ENCODE measurements at places on chromosomes 5 and 9. TPM values are rescaled to one million over a fixed set of nuclear protein-coding genes. Genes with fewer than 3 reads are reported as not detected.

Gene BTNL3
- 0.30 TPM for polyA plus RNA-seq

DNA sequence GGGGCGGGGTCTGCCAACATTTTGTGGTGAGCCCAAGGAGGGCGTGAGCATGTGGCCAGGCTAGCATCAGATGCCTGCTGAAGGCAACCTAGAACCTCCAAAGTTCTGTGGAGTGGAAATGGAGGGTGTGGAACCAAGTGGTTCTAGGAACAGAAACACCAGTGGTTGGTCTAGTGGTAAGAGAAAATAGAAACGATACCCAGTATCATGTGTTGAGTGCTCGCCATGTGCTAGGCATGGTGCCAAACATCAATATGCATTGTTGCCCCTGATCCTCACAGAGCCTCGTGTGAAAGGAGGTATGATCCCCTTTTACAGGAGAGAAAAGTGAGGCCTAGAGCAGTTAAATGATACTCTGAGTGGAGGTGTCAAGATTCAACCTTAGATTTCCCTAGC lies 31.5 kb upstream of the MVB12B start:
- DNase-seq: no peak

GRCh38 chr9:92265154-92265553 lies 28.3 kb downstream of the IARS1 start:
- no peak for DNase-seq

GRCh38 chr5:107118184-107119019 lies 552.3 kb downstream of the EFNA5 start:
- no peak for DNase-seq

DNA sequence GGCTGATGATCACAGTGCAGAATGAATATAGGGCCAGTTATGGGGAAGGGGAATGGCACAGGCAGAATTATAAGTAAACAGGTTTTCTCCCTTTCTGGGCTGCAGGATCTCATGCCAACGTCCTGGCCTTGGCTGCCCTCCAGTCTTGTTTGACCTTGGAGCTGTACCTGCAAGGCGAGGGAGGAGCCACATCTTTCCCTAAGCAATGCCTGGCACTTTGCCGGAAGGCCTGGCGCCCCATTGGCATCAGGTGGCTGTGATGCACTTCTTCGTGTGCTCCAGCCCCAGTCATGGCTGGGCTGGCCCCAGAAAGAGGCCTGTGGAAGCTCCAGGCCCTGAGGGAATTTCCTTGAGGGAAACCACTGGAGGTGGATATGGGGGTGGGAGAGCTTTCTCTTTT lies 16.7 kb upstream of the IQGAP2 start:
- DNase-seq: no peak

DNA sequence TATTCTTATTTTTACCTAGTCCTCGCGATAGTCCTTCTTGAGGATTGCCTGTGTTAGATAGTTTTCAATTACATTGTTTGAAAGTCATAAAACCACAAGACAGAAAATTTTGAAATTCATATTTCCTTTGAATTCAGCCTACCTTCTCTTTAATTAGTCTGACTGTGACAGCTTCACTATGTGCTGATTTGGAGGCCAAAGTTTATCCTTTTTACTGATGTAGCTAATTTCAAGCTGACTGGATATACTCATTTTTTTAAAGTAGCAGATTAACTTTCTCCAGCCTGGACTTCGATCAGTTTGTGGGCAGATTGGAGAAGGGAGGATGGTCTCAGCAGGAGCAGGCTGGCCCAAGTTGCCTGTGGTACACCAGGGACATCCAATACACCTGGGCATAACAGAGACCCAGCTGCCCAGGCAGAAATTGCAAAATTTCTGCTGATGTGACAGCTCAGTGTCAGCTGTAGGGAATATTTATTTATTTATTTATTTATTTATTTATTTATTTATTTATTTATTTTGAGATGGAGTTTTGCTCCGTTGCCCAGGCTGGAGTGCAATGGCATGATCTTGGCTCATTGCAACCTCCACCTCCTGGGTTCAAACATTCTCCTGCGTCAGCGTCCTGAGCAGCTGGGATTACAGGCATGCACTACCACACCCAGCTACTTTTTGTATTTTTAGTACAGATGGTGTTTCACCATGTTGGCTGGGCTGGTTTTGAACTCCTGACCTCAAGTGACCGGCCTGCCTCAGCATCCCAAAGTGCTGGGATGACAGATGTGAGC lies 24.2 kb downstream of the AGXT2 start:
- no peak for DNase-seq

Gene PHF2
- 10.2 TPM for polyA plus RNA-seq

DNA sequence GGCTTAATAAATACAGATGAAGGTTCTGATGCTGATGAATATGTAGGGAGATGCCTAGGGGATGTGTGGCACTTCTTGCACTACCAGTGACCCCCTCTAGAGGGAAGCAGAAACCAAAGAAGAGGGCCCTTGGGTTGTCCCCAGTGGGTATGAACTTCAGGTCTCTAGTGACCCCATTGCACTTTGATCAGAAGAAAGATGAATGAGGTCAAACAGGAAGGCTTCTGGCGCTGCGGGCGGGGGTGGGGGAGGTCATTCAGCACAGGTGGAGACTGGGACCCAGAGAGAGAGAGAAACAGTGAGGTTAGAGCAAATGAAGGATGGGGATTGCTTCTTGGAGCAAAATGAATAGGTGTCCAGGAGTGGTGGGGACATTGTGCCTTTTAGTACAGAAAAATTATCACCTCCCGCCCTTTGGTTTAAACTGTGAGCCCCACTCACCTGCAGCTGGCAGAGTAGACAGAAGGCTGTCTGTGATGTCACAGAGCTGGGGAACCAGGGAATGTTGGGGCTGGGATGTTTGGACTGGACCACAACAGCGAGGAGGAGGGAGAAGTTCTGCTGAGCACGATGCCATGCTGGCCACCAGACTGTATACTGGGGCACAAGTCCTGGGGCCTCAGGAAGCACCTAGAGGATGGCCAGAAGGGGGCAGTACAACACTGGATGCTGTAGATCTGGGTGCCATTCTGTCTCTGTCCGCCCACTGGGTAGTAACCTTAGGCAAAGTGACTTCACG lies at the start of gene TEX48:
TSS of gene TEX48 (minus strand) at position 599 of the 739 bp plus-strand sequence. CDS start 10,469 bp downstream, outside the sequence.
- peak; percentile 35 for DNase-seq

DNA sequence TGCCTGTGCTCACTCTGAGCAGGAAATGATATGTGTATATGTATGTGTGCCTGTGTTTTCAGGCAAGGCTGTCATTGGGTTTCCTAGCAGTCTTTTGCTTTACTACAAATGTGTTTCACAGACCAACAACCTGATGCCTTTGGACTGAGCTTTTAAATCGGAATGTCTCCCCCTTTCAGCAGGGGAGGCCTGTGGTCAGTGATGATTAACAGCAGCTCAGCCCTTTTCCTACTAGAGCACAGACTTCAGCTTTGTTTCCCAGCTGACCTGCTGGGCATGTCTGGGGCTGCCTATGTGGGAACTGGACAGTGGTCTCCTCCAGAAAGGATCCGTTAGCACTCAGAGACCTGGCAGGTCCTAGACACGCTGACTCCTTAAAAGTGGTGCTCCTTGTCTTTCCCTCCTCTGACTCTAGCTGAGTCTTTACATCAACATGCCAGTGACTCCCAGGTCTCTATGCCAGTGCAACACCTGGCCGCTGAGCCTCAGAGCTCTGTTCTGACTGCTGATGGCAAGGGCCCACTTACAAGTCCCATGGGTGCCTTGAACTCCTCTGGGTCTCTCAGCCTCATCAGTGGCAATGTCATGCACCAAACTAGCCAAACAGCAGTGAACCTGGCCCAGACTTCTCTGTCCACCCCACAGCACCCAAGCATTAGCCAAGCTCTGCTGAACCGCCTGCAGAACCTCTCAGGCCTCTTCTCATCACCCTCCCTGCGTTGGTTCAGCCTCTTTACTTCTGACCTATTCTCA lies 7.7 kb downstream of the MACROH2A1 start:
- peak; percentile 8 for DNase-seq

DNA sequence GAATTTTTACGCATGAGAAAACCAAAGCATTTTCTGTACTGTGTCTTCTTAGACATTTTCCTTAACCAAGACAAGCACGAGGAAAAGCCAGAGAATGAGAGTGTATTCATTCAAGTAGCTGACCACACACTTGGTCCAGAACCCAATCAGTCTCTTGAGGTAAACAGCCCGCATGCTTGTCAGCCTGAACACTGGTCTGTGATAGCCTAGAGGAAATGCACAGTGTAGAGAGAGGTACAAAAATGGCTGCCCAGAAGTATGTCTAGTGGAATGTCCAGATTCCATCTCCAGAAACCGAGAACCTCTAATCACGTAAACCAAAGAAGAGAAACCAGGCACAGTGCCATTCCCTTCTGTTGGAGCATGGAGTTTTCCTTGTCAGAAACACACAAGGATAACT lies 80.0 kb upstream of the SNX2 start:
- DNase-seq: no peak

DNA sequence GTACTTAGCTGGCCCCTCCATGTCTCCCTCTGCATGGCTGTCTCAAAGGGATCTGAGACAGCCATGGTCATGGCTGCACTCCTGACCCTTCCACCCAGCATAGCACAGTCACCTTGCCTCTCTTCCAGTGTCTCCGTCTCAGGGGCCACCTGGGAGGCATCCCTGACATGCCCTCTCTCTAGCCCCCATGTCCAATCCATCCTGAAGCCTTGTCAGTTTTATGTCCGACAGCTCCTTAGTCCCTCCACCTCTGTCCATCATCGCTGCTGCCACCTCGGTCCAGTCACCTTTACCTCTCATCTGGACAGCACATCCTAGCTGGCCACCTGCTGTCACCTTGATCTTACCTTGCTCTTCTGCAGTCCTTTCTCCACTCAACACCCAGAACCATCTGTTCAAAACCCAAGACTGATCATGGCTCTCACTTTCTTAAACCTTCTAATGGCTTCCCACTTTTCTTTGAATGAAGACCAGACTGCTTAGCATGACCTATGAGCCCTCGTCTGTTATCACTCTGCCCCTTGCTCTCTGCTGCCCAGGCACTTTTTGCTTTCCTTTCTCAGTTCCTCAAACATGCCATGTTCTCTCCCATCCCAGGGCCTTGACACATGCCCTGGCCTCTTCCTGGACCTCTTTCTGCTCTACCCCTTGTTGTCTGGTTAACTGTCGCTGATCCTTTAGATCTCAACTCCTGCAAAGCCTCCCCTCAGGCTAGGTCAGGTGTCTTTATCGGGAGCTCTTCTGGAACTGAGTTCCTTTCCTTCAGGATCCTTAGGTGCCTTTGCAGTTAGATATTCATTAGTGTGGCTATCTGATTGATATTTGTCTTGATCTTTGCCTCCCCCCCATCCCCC lies 181.8 kb upstream of the PITX1 start:
- peak; percentile 13 for DNase-seq

DNA sequence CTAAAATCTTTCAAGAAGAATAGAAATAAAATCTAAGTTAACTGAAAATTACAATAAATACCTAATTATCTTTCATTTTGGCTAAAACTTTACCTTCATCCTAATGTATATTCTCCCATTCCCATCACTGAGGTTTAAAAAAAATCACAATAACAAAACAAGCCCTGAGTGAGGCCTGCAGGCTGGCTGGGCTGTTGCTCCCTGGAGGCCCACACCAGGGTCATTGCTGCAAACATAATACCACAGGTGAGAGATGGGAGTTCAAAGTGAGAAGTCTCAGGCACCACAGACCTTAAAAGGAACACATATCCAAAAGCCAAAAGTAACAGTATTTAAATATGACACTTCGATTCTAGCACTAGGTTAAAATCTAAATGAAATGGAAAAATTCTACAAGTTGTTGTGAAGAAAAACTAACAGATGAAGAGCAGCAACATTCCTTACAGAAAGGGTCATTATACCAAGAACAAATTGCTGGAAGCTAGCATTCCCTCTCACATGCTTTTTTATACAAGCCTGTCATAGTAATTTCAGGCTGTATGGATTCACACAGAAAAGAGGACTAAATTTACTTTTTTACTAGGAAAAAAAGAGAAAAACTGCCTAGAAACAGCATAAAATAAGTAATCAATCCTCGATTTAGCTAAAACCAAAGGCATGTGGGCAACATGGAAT lies 57.8 kb downstream of the AUH start:
- DNase-seq: no peak

DNA sequence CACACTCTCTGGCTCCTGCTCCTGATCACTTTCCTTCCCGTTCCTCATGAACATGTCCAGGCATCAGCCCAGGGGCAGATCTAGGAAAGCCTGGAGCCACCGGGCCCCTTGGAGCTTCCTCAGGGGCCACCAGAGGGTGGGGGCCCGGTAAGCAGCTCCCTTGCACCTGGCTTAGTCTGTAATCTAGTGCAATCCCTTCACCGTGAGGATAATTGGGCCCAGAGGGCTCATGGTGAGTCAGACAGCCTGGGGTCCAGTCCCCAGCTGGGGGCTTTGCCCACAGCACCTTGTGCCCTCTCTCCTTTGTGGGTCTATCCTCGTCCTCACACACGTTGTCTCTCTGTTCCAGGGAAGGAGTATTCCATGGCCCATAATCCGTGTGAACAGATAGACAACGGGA lies 10.4 kb upstream of the ALDH1B1 start:
- no peak for DNase-seq

Gene SLC45A2
- polyA plus RNA-seq: 0.22 TPM

Gene TMEM174
- 59.0 TPM for polyA plus RNA-seq

GRCh38 chr5:32711681-32712480 lies 760 bp downstream of the NPR3 start:
- peak; percentile 29 for DNase-seq

DNA sequence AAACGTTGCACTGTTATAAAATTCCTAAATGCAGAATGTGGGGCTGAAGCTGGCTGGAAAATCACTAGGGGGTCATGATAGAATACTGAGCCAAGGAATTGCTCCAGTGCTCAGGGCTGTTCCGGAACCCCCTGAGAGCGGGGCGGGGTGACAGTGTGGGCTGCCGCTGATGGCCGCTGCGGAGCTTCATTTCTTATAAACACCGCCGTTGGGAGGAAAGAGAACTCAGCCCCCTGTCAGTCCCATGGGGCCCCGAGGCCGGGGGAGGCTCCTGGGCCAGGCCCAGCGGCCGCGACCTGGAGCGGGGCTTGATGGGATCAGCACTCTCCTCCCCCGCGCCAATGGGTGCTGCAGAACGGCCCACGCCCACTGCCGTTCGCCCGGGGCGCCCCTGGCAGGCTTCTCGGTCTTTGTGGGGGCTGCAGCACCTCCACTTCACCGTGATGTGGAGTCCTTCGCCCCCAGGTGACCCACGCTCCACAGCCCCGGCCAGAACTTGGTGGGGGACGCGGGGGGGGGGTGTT lies 5.2 kb upstream of the IRF1 start:
- peak; percentile 94 for DNase-seq

GRCh38 chr5:93191035-93191817 lies 389.8 kb downstream of the NR2F1-AS1 start:
- no peak for DNase-seq

- DNase-seq: no peak
These were observed 42.1 kb downstream of the NADK2 start for GRCh38 chr5:36199620-36200019.

Gene PRRX2
- polyA plus RNA-seq: 2.3 TPM

- no peak for DNase-seq
These were observed 60.4 kb downstream of the USP20 start for GRCh38 chr9:129895376-129896268.
